Aorta (tissue), 5 donors: ENCODE measurements at places on chromosomes 1 and 21. TPM values are rescaled to one million over a fixed set of nuclear protein-coding genes. Genes with fewer than 3 reads are reported as not detected.

GRCh38 chr1:204338360-204338759 is 21.4 kb downstream of the PLEKHA6 start:
- H3K27ac ChIP-seq, result no peak overlapping the region
- DNase-seq, result no peak
- no peaks in the 10 kb centered on the region for H3K4me1 ChIP-seq
- no peak overlapping the region for H3K4me3 ChIP-seq

- no peaks in the 10 kb centered on the region for H3K36me3 ChIP-seq
- H3K4me1 ChIP-seq, result no peaks in the 10 kb centered on the region
- no peak for DNase-seq
- no peak overlapping the region for H3K27ac ChIP-seq
- H3K4me3 ChIP-seq, result no peak overlapping the region
These were observed 727.8 kb upstream of the ADAMTS5 start for GRCh38 chr21:27694667-27695066.

- H3K4me3 ChIP-seq, result no peak overlapping the region
- H3K27me3 ChIP-seq, result no peaks in the 10 kb centered on the region
- no peaks in the 10 kb centered on the region for H3K4me1 ChIP-seq
- H3K36me3 ChIP-seq, result no peaks in the 10 kb centered on the region
- peak overlapping the region; percentile 76 for H3K27ac ChIP-seq
These were observed 97.5 kb upstream of the ARHGEF16 start for GRCh38 chr1:3356827-3357460.

- H3K27ac ChIP-seq, result no peak overlapping the region
- no peak overlapping the region for H3K4me3 ChIP-seq
- DNase-seq, result no peak
- no peaks in the 10 kb centered on the region for H3K36me3 ChIP-seq
These were observed 131.9 kb downstream of the VAV3 start for GRCh38 chr1:107833061-107833460.

- no peak overlapping the region for H3K4me3 ChIP-seq
- H3K4me1 ChIP-seq, result no peaks in the 10 kb centered on the region
- H3K36me3 ChIP-seq, result no peaks in the 10 kb centered on the region
These were observed 5.4 kb downstream of the TFF3 start for GRCh38 chr21:42309753-42310213.

The WDR47 gene
- total RNA-seq, result 24.1 TPM

GRCh38 chr1:66733348-66734017 is 18.8 kb upstream of the DYNLT5 start:
- H3K4me1 ChIP-seq, result no peaks in the 10 kb centered on the region
- DNase-seq, result no peak
- no peaks in the 10 kb centered on the region for H3K27me3 ChIP-seq
- H3K4me3 ChIP-seq, result no peak overlapping the region
- no peak overlapping the region for H3K27ac ChIP-seq

DNA sequence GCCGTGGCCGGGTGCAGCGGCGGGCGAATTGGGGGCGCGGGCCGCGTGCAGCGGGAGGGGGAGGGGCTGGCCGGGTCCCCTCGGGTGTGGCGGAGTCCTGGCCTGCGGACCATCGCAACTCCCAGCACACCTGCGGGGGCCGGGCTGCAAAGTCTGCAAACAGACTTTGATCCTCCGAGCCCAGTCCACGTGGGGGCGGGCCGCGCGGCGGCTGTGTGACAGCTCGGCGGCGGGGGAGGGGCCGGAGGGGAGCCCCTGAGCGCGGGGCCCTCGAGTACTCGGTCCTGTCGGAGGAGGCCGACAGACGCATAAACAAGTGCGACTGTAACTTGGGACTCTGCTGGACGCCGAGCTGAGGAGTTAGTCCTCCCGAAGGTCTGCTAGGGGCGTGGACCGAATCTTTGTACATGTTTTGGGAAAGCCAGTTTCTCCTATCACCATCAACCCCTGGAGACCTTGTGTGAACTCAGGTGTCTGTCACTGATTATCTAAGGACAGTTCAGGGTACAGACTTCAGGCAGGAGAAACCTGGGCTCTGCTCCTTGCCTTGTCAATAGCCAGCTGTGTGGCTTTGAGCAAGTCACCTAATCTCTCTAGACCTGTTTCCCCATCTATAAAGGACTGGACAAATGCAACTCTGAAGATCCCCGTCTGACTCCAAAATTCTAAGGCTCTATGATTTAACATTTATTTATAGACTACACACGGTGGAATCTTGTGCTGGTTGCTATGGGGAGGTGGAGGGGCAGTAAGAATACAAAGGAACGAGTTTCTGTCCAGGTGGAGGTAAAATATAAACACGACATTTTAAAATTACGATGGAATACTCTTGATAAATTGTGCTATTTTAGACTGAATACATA is 710 bp upstream of the SLC30A1 start:
- H3K4me1 ChIP-seq, result peaks cover 2% of the 10 kb centered on the region
- DNase-seq, result peak; percentile 92
- peak overlapping the region; percentile 69 for H3K27ac ChIP-seq
- H3K36me3 ChIP-seq, result peaks cover 3% of the 10 kb centered on the region

- no peaks in the 10 kb centered on the region for H3K4me1 ChIP-seq
- H3K27me3 ChIP-seq, result no peaks in the 10 kb centered on the region
- no peak overlapping the region for H3K4me3 ChIP-seq
- no peak for DNase-seq
These were observed 4.0 kb downstream of the USP24 start for GRCh38 chr1:55210990-55211801.

DNA sequence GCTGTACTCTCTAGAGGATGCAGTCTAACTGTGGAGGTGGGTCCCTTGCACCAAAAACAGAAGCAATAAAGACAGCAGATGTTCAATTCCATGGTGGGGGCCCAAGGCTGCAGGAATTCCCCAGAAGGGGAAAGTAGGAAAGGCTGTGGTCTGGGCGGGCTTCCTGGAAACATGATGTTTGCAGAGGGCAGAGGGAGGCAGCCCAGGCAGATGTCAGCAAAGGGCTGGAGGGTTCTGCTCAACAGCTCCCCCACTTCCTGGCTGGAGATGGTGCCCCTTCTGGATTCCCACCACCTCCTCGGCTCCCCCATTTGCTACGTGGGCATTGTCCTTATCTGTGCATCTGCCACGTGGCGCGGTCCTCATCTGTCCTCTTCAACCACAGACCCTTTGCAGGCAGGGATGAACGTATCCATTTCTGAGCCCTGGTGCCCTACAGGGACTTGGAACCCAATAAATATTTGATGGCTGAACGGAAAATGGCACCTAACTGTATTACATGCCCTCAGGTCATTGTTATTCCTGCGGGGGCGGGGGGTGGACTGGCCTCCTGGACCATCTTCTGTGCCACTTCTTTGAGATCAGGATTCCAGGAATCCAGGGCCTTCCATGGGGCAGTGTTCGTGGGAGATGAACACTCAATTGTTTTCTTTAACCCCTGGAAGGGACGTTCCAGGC is 8.4 kb upstream of the GUCA2B start:
- DNase-seq, result no peak
- H3K4me1 ChIP-seq, result no peaks in the 10 kb centered on the region
- H3K27me3 ChIP-seq, result peaks cover 2% of the 10 kb centered on the region
- H3K27ac ChIP-seq, result no peak overlapping the region

- no peak overlapping the region for H3K27ac ChIP-seq
- no peak for DNase-seq
- H3K4me3 ChIP-seq, result no peak overlapping the region
- H3K4me1 ChIP-seq, result no peaks in the 10 kb centered on the region
These were observed 13.5 kb upstream of the CACNA1E start for GRCh38 chr1:181469829-181470228.

The DNM3 gene
- total RNA-seq, result 16.2 TPM

DNA sequence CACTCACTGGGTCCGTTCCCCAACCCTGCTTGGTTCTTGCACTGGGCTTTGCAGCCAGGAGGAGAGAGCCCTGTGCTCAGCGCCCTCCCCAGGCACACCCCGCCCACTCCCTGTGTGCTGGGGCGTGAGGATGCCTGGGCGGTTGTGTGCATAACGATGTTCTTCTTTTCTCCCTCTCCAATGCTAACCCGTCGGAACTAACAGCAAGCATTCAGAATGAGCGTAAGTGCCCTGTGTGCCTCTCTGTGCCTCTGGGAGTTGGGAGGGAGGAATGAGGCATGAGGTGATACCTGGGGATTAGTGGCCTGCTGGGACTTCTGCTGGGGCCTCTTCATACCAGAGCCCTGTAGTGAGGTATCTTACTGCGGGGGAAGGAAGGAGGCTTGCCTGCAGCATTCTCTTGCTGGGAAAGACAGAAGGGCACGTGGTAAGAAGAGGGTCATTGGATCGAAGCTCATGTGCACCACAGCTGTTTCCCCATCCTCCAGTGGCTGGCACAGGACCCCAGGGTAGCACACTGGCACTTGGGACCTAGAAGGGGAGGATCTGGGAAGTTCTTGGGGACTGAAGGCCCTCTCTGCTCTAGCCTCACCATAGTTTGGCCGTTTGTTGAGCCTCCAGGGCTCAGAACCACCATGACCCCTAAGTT is 79.8 kb downstream of the NFASC start:
- H3K4me3 ChIP-seq, result no peak overlapping the region
- no peaks in the 10 kb centered on the region for H3K27me3 ChIP-seq
- H3K36me3 ChIP-seq, result no peaks in the 10 kb centered on the region
- no peaks in the 10 kb centered on the region for H3K4me1 ChIP-seq

- H3K27ac ChIP-seq, result no peak overlapping the region
- H3K36me3 ChIP-seq, result no peaks in the 10 kb centered on the region
- H3K4me1 ChIP-seq, result no peaks in the 10 kb centered on the region
These were observed 60.6 kb downstream of the SCCPDH start for GRCh38 chr1:246784621-246785493.

DNA sequence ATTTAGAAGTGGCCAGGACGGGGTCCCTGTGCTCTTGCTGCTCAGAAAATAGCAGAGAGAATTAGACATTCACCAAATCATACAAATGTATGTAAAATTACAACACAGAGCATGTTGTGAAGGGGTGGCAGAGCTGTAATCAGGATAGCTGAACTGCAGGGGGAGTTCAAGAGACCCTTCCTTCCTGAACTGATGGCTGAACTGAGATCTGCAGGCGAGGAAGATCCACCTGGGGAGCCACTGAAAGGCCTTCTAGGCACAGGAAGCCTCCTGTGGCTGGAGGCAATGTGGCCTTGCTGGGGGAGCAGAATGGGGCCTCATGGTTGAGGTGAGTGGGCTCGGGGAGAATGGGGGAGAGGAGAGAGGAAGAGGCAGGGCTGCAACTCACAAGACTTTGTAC is 216.5 kb downstream of the PRDM2 start:
- no peak overlapping the region for H3K4me3 ChIP-seq
- H3K27me3 ChIP-seq, result no peaks in the 10 kb centered on the region
- H3K27ac ChIP-seq, result no peak overlapping the region
- H3K4me1 ChIP-seq, result no peaks in the 10 kb centered on the region
- no peak for DNase-seq

DNA sequence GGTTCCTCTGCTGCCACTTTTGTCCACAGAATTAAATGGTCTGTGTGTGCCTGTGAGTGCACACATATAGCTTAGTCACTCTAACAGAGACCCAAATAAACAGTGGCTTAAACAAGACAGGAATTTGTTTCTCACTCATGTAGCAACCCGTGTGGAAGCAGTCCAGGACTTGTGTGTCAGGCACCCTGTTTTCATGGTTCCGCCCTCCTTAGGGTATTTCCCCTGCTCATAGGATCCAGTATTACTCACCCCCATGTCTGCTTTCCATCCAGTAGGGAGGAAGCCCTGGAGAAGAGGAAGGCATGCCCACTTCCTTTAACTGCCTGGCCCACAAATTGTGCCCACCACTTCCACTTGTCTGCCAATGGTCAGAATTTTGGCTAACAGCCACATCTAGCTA is 41.3 kb upstream of the TACSTD2 start:
- peak; percentile 79 for DNase-seq
- no peak overlapping the region for H3K27ac ChIP-seq
- H3K4me3 ChIP-seq, result no peak overlapping the region

- no peak overlapping the region for H3K4me3 ChIP-seq
- no peak overlapping the region for H3K27ac ChIP-seq
- no peaks in the 10 kb centered on the region for H3K27me3 ChIP-seq
- DNase-seq, result no peak
- no peaks in the 10 kb centered on the region for H3K4me1 ChIP-seq
These were observed 24.6 kb downstream of the DNASE2B start for GRCh38 chr1:84422909-84423308.

GRCh38 chr1:15622712-15623373 is 5.6 kb downstream of the DDI2 start:
- no peaks in the 10 kb centered on the region for H3K27me3 ChIP-seq
- H3K4me1 ChIP-seq, result no peaks in the 10 kb centered on the region
- no peaks in the 10 kb centered on the region for H3K36me3 ChIP-seq
- H3K4me3 ChIP-seq, result no peak overlapping the region
- H3K27ac ChIP-seq, result no peak overlapping the region

The PACC1 gene
- total RNA-seq, result 5.3 TPM

DNA sequence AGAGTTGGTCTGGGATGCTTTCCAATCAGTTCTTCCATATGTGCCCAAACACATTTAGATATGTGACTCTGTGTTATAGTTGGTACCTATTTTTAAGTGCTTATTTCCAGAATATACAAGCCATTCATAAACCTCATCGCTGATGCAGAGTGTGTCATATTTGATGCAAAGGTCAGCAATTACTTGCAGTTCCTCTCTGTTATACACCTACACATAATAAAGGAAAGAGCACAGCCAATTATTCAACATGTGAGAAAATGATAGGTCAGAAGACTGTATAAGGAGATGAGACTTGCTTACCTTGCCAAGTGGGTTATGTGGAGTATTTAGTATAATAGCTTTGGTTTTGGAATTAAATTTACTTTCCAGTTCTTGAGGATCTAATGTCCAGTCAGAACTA is 31.3 kb downstream of the KYAT3 start:
- H3K27ac ChIP-seq, result no peak overlapping the region
- H3K36me3 ChIP-seq, result peaks cover 5% of the 10 kb centered on the region
- no peak for DNase-seq
- H3K4me1 ChIP-seq, result no peaks in the 10 kb centered on the region
- no peak overlapping the region for H3K4me3 ChIP-seq

- H3K27ac ChIP-seq, result no peak overlapping the region
- no peak for DNase-seq
- H3K4me1 ChIP-seq, result no peaks in the 10 kb centered on the region
These were observed 25.6 kb upstream of the RGS13 start for GRCh38 chr1:192610112-192610889.

The KIF14 gene
- 0.60 TPM for total RNA-seq

The UTS2 gene
- total RNA-seq, result 0.27 TPM

- H3K4me1 ChIP-seq, result no peaks in the 10 kb centered on the region
- no peak for DNase-seq
- no peaks in the 10 kb centered on the region for H3K27me3 ChIP-seq
- no peaks in the 10 kb centered on the region for H3K36me3 ChIP-seq
These were observed 193.2 kb upstream of the PLXNA2 start for GRCh38 chr1:208437401-208437800.

The TMEM61 gene
- 1.3 TPM for total RNA-seq
